ENCODE measurements at places on chromosomes 4 and X.

- no peak for DNase-seq
Observed at GRCh38 chrX:72478351-72478750, 94.3 kb downstream of the HDAC8 start.

DNA sequence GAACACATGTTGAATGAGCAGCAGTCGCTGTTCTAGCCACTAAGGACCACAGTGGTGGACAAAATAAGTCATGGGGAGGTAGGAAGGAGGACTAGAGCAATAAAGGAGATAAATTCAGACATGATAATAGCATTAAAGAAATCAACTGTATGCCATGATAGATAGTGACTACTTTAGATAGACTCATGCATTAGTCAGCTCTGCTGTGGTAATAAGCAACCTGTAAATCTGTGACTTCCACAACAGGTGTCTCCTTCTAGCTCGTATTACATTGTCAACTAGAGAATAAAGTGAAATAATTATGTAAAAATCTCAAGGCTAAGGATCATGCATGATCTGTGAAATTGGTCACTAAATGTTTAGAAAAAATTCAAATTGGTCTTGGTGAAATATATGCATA, 77.9 kb downstream of the WWC2 start:
- DNase-seq: no peak

GRCh38 chr4:156496797-156497196, 474.8 kb downstream of the PDGFC start:
- DNase-seq: no peak

DNA sequence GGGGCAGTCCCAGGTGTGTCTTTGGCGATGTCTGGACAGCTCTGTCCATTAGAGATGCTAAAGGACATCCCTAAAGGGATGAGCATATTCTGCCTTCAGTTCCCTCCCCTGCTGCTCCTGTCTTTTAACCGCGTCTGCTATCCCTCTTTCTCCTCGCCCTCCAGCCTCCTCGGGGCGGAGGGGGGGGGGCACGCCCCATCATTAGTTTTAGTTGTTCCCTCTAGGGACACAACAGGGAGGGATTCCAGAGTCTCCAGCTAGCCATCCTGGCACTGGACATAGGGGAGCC, 1.1 kb downstream of the MSL3 start:
- no peak for DNase-seq

- DNase-seq: no peak
Observed at GRCh38 chrX:16222151-16222550, 54.9 kb downstream of the MAGEB17 start.

DNA sequence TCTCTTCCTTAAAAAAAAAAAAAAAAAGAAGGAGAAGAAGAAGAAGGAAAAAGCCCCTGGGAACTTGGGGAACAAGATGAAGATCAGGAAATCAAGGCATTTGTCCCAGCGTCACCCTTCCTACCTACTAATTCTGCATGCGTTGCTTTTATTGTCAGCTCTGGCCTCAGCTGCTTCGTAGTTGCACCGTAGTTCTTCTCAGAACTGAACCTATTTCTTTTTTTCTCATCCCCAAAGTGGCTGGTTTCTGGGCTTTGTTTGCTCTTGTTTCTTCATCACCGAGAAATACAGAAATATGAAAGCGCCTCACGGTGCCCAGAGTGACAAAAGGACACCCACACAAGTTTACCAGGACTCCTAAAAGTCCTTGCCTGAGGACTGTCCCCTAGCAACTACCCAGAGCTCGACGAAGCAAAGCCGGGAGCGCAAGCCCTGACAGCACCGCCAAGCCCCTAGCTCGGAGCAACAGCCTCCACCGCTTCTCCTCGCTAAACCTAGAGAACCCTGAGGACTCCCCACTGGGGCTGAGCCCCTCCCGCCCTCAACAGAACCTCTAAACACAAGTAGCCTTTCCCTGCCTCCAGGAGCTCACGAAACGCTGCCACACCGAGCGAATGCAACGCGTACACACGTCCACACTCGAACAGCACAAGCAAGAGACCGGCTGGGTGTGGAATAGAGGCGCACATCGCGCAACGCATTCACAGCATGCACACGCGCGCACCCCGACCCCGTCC, 710 bp downstream of the PRKG2 start:
- no peak for DNase-seq
